SJSA1 (cell line): ENCODE measurements at places on chromosomes 4 and X. TPM values are rescaled to one million over a fixed set of nuclear protein-coding genes. Genes with fewer than 3 reads are reported as not detected.

The PTPN13 gene
- total RNA-seq: 13.3 and 16.0 TPM in 2 replicates

The YY2 gene
- 0.53 and 1.7 TPM in 2 replicates for total RNA-seq

The MXD4 gene
- 8.7 and 11.7 TPM in 2 replicates for total RNA-seq

The KLHL15 gene
- total RNA-seq: 9.4 and 12.8 TPM in 2 replicates

The MND1 gene
- 19.3 and 35.1 TPM in 2 replicates for total RNA-seq

The HTR2C gene
- not detected in 2 replicates for total RNA-seq

The SYN1 gene
- 0.53 and 1.5 TPM in 2 replicates for total RNA-seq

The CMC4 gene
- 25.1 and 38.5 TPM in 2 replicates for total RNA-seq

The COX7B2 gene
- total RNA-seq: not detected in 2 replicates

The SEPTIN6 gene
- total RNA-seq: 12.9 and 21.2 TPM in 2 replicates

The CSN1S1 gene
- not detected in 2 replicates for total RNA-seq

The RHOH gene
- not detected in 2 replicates for total RNA-seq

The SCFD2 gene
- total RNA-seq: 17.0 and 18.5 TPM in 2 replicates
